ENCODE measurements at places on chromosomes 11 and 22. TPM values are rescaled to one million over a fixed set of nuclear protein-coding genes. Genes with fewer than 3 reads are reported as not detected.

DNA sequence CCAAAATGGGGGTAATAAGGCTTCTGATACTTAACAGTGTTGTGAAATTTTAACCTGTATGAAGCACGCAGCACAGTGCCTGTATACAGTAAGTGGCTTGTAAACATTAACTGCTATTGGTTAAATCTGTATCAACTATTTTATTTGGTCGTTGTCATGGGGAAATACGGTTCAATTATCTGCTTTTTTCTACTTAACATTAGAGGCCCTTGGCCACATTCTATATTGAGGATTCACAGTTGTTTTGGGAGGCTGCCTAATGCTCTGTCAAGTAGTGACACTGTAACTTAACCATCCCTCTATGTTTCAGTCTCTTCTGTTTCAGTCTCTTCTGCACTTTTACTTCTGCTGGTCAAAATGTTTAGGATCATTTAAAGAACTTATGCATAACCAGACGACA lies 95.6 kb downstream of the LDLRAD3 start:
- no peak for DNase-seq

DNA sequence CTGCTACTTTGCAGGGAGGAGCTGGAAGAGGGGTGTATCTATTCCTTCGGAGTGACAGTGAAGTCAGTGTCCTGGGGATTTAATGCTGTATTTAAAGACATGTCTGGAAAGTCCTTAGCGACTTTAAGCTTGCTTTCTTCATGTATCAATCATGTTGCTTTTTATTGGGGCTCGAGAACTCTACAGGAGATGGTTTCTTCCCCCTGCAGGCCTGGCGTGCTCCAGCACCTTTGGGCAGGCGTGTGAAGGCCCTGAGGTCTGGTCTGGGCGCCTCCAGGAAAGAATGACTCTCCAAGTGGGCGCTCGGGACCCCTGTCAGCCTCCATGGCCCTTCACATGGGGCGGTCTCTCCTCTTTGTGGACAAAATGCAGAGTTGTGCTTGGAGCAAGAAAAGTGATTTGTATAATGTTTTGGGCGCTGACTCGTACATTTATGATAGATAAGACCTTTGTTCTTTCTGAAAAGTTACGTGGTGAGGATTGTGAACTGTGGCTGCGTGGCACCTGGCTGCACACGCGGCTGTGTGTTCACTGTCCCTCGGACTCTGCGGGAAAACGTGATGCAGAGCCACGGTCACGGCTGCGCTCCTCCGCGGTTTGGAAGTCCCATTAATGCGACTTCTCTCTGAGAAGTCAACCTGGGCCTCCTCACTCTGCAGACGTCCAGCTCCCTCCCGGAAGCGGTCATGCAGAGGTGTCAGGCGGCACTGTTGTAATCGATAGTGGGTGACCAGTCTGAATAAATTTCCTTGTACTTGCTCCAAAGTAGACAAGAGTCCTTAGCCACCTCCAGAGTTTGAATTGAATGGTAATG lies 282.5 kb downstream of the TBC1D22A start:
- DNase-seq = no peak

GRCh38 chr11:133219543-133219942 lies 312.8 kb downstream of the OPCML start:
- no peak for DNase-seq

- no peak for DNase-seq
These were observed 9.0 kb downstream of the RNF121 start for GRCh38 chr11:71937826-71938225.

The VWCE gene
- total RNA-seq = 1.5 TPM
